Pons (tissue), 1 donor: ENCODE measurements at places on chromosomes 3 and 15.

- no peak for DNase-seq
These were observed 25.4 kb downstream of the MAPKAPK3 start for GRCh38 chr3:50642382-50642781.

DNA sequence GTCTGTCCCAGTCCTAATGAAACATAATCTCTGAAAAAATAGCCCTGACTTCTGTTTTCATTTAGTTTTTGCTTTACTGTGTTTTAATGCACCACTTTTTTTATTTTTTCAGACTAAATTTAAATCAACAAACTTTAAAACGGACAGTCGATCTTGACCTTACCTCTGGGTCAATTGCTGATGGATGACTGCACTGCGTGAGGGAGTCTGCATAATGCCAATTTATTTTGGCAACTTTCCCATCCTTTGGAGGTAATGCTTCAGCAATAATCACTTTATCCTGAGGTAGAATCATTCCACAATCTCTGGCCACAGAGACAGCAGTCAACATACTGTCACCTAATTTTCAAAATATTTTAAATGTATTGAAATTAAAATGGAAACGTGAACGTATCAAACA is 32.5 kb upstream of the GP5 start:
- DNase-seq, result no peak

- no peak for DNase-seq
These were observed 7.3 kb downstream of the DCUN1D1 start for GRCh38 chr3:182973047-182973446.

DNA sequence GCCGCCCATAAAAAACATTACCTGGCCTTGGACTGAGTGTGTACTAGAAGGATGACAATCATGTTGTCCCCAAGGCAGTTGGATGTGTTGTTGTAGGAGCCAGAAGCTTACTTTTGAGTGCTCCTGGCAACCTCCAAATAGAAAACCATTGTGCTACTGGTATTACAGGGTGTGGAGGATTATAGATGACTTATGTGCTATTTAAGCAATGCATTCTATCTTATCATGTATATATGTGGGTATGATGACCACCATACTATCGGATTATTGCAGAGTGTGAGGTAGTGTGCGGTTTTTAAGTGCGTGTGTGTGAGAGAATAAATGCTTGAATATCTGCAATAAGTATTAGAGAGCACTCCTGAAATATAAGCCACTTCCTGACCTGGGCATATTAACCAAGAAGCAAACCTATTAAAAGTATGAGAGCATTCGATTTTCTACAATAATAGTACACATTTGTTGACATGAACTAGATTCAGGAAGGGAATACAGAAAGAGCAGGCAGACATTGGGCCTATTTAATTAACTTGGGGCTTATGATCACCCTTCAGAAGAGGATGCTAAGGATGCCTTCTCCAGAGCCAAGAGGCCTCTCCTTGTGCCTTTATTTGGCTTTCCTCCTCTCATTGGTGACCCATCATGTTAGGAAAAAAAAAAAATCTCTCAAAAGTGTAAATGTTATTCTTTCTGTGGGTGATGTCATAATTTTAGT is 11.7 kb upstream of the MBNL1 start:
- DNase-seq, result no peak
